ENCODE measurements at places on chromosomes 6 and 20.

DNA sequence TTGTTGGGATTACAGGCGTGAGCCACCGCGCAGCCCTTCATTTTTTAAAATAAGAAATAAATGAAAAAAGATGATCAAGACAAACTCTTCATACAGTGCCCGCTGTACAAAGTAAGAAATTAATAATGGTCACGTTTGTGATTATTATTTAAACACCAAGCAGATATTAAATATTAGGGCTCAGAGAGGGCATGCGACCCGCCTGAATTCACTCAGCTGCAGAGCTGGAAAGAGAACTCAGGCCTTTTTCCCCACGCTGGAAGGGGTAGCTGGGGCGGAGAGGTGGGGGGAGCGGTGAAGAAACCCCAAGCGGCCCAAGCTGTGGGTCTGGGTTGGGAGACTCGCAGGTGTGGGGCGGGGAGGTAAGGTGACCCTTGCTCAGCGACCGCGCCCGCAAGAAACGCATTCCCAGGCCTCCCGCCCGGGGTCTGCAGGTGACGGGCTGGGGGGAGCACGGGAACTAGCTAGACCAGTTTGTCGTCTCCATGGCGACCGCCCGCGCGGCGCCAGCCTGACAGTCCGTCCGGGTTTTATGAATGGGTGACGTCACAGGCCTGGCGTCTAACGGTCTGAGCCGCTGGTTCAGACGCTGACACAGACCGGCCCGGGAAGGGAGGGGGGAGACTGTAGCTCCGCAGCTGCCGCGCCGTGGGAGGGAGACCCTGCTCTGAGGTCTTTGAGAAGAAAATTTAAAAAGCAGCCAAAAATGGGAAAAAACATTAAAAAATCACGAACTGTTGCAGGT lies 1.1 kb upstream of the ID1 start:
- DNase-seq: peak; percentile 96

- no peak for DNase-seq
These were observed 99.5 kb downstream of the CD164 start for GRCh38 chr6:109282756-109283155.

DNA sequence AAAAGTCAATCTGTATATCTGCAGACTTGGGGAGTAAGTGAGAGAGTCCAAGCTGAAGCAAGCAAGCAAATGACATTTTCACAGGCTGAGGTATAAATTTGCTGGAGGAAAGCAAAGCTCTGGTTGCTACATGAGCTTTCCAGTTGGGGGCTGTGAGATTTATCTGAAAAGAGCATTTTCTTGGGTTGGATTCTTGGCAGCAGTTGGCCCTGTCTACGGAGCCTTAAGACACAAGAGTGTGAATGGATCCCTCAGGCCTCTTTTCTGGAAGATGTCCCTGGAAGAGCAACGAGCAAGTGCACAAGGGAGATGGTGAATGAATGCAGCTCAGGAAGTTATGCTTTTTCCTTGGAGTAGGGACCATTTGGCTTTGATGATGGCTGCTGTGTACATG lies 30.8 kb downstream of the ISM1 start:
- no peak for DNase-seq

GRCh38 chr6:40807484-40807883 lies 220.3 kb upstream of the LRFN2 start:
- DNase-seq: no peak

GRCh38 chr6:64103480-64103879 lies 467.9 kb downstream of the PHF3 start:
- peak; percentile 48 for DNase-seq

- DNase-seq: no peak
These were observed 92.4 kb downstream of the SCML4 start for GRCh38 chr6:107731422-107732319.

- DNase-seq: peak; percentile 46
These were observed 171.4 kb downstream of the MYLK4 start for GRCh38 chr6:2579241-2579761.

- no peak for DNase-seq
These were observed 157.9 kb downstream of the MRPL14 start for GRCh38 chr6:43969158-43969981.

DNA sequence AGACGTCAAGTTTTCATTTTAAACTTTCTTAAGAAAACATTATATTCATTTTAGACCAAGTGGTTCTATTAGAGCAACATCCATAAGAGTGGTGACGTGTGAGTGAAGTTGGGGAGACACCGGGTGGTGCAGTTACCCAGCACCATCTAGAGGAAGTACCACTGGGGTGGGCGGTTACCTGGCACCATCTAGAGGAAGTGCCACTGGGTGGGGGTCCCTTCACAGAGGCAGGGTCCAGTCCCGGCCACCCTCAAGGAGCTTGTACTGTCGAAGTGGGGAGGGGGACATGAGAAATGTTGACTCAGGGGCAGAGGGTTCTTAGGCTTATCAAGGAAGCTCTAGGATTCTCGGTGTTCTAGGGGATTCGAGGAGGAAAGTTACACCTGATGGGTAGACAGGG lies 26.2 kb downstream of the PHACTR3 start:
- no peak for DNase-seq

GRCh38 chr6:115947966-115948541 lies 112.6 kb downstream of the FRK start:
- DNase-seq: no peak

DNA sequence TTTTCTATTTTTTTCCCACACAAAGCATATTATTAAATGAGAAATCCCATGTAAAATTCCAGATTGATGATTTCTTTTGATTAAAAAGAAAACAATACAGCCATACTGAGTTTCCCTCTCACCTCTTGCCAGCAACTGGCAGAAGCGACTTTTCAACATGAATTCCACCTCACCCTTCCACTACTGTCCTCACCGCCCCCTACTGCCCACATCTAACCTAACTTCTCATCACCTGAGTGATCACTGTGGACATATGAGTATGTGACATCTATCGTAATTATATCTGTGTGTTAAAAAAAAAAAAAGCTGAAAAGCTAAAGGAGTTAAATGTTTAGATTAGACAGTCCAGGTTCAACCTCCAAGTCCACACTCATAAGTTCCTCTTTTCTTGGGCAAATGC lies 528.6 kb downstream of the PRKN start:
- DNase-seq: no peak

DNA sequence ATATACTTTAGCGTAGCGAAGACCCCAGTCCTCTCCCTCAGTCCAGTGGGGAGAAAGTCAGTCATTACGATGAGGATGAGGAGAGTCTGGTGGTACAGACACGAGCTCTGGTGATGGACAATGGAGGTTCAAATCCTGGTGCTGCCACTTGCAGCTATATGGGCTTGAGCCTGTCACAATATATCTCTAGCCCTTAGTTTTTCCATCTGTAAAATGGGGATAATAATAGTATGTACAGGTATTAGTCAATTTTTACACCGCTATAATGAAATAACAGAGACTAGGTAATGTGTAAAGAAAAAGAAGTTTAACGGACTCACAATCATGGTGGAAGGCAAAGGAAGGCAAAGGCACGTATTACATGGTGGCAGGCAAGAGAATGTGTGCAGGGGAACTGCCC lies 237.9 kb downstream of the BCAS1 start:
- DNase-seq: no peak

GRCh38 chr6:30357678-30358540 lies 13.0 kb downstream of the RPP21 start:
- peak; percentile 74 for DNase-seq

- DNase-seq: no peak
These were observed 54.4 kb upstream of the GTSF1L start for GRCh38 chr20:43781215-43781614.

- DNase-seq: no peak
These were observed 72.5 kb upstream of the SULF2 start for GRCh38 chr20:47857569-47858464.

GRCh38 chr6:114735025-114735735 lies 392.4 kb upstream of the HS3ST5 start:
- DNase-seq: no peak

DNA sequence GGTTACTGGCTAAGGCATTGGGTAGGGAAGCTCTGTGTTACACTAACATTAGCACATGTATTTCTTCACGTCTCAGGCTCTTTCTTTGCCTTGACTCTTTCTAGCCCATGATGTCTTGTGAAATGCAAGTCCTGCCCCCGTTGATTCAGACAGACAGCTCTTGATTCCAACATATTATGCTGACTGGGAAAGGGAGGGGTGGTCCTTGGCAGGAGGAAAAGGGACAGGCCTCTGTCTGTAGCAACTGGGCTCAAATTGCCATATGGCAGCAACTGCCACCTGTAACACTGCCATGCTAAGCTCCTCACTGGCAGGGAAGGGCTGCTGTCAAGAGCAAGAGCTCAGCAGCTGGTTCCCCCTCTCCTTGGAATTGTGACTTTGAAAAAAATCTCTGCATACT lies 5.7 kb upstream of the KCNK15 start:
- DNase-seq: no peak

DNA sequence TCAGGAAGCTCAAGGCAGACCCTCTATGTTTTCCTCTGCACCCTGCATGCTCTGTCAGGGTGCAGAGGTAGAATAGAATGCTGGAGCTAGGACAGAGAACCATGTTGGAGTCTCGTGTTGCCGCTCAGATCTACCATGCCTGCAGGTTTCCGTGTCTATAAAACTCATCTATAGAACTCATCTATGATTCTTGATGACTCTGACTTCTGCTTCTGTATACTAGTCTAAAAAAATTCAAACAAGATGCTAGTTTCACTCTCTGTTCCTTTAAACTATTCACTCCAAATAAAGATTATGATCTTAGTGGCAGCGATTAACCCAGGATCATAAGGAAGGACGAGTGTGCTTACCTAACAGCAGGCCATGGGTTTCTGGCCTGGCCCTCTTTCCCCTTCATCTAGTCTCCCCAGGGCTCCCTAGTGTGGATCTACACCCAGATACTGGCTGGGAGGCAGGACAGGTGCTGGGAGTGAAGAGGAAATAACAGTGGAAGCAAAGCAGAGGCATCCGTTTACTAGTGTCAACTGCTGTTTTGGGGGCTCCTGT lies 162.7 kb upstream of the SUPT3H start:
- DNase-seq: no peak

DNA sequence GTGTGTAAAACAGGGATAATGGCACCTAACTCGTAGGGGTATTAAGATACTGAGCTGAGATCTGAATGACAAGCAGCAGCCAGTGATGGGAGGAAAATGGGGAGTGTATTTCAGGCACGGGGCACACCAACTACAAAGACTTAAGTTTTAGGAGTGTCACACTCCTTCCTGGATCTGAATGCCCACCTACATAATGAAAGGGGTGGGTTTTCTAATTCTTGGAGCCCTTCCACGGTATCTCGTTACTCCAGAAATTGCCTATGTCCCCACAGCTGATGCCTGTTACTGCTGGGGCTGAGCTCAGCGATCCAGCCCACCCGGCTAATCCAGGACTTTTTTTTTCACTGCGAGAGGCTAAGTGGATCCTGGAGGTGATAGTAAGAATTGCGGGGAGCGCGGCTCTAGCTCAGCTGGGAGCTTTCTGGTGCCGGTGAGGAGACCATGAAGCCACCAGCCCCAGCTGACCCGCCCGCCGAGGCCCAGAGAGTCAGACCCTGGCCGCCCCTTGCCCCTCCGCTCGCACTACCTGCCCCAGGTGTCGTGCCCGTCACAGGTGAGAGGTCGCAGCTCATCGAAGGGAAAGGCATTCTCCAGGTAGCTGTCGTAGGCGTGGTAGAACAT lies 727 bp downstream of the EDEM2 start:
- DNase-seq: no peak

- DNase-seq: no peak
These were observed 45.4 kb downstream of the SLC24A3 start for GRCh38 chr20:19257865-19258264.

DNA sequence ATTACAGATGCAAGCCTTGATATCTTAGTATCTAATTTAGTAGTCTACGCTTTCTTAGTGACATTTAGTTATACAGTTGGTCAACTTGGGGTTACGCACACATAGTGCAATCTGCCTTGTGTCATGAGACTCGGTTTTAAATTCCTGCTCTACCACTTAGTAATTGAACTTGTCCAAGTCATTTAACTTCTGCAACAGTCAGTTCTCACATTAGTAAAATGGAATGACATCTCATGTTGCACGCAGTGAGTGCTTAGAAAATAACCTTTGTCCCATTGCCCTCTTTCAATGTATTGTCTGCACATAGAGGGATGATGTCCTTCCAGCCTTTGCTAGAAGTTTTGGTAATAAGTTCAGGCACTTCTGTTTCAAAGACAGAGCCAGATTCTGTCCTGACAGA lies 48.6 kb downstream of the TMEM170B start:
- DNase-seq: no peak

DNA sequence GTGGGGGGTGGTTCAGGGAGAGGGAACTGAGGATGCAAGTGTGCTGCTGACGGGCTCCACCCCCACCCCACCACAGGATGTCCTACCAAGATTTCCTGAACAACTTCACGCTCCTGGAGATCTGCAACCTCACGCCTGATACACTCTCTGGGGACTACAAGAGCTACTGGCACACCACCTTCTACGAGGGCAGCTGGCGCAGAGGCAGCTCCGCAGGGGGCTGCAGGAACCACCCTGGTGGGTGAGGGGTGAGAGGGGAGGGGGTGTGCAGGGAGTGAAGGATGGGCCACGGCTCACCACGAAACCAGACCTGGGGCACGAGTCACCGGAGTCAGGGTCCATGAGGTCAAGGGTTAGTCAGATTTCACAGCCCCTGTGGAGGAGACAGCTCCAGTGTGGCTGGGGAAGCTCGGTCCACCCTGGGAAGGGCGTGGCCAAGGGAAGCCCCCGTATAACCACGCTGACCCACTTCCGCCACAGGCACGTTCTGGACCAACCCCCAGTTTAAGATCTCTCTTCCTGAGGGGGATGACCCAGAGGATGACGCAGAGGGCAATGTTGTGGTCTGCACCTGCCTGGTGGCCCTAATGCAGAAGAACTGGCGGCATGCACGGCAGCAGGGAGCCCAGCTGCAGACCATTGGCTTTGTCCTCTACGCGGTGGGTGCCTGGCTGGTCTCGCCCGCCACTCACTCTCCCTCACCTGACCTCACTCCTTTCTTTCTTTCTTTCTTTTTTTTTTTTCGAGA lies 18.3 kb downstream of the CAPN11 start:
- DNase-seq: no peak

DNA sequence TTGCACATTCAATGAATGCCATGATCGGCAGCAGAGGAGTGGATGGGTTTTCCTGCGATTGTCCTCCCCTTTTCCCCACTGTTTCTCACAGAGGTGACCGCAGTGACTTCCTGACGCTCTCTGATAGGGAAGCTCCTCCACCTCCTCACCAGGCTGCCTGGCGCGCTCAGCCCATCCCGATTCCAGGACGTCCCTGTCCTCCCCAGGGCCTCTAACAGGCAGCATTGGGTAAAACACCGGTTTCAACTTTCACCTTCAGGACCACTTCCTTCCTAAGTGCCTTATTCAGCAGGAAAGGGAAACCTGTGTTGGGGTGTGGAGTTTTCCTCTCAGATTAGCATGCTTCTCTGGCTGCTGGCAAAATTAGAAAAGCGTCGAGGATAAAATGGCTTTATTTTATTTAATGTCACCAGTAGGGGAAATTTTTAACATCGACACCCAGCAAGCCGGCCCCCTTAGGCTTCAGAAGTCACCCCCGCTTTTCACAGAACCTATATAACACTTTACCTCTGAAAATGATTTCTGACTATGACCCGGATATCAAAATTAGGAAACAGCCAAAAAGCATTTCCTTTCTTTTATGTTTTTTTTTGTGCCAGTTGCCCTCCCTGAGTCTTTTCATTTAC lies 570.4 kb upstream of the GJE1 start:
- DNase-seq: no peak

- DNase-seq: no peak
These were observed 139.5 kb upstream of the MYLIP start for GRCh38 chr6:15989397-15989796.
